ENCODE measurements at places on chromosomes 2 and 18.
A peak's percentile ranks its signal among the peaks of the same experiment; 100 is the strongest.

DNA sequence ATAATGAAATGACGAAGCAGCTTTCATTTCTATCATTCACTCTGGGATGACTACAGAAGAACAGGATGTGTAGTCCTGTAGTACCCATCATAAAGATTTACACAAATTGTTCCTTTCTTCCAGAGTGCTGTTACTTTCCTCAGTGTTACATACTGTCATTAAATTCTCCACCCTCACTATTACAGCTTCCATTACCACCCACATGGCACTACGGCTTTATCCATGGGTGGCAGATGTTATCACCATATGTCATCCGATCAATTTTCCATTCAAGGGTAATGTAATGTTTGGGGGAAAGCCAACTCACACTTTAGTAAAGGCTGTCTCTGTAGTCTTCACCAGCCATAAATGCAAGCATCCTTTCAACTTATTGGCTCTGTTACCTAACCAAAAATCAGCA lies 7.1 kb upstream of the CSRNP3 start:
- DNase-seq = no peak

DNA sequence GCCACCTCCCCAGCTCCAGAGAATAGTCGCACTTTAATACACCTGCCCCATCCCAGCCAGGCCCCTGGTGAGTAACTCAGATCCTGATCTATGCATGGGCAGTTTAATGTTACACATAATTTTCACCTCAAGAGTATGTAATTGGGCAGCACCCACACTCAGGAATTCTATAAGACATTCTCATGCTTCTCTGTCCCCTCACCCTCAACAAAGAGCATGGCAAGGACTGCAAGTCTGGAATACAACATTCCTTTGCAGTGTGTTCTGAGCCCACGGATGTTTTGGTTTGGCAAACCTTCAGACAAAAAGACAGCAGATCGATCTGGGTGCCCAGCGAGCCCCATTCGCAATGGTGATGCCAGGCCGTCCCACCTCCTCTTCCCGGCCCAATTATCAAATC lies 4.9 kb upstream of the SLC14A1 start:
- DNase-seq = no peak

- no peak for DNase-seq
Observed at GRCh38 chr2:98876741-98877140, 59.3 kb downstream of the CRACDL start.

GRCh38 chr2:239401881-239402233 lies 1.0 kb upstream of the HDAC4 start:
- DNase-seq = no peak

DNA sequence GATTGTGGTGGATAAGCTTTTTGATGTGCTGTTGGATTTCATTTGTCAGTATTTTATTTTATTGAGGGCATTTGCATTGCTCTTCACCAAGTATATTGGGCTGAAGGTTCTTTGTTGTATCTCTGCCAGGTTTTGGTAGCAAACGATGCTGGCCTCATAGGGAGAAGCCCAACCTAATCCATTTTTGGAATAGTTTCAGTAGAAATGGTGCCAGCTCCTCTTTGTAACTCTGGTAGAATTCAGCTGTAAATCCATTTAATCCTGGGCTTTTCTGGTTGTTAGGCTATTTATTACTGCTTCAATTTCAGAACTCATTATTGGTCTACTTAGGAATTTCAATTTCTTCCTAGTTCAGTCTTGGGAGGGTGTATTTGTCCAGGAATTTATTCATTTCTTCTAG lies 309.8 kb upstream of the SETBP1 start:
- no peak for DNase-seq

DNA sequence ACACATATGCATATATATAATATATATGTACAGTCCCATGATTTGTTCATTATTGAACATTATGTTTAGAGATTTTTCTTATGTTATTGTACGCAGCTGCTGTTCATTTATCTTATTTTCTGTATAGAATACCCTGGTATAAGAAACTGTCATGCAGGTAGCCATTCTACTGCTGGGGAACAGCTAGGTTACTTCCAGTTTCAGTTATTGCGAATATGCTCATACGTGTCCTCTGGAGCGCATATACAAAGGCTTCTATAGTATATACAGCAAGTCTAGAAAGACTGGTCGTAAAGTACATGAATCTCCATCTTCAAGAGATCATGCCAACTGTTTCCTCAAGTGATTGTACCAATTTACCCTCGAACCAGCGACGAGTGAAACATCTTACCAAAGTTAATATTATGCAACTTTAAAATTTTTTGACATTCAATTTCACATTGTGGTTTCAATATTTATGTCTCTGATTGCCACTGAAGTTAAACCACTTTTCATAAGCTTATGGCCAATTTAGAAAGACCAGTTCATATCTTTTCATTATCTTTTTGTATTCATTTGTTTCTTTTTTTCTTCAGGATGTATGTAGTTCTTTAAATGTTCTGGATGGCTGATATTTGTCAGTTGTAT lies 53.5 kb downstream of the RDH14 start:
- DNase-seq = no peak

GRCh38 chr2:224211181-224211480 lies 172.0 kb upstream of the SERPINE2 start:
- DNase-seq = no peak

DNA sequence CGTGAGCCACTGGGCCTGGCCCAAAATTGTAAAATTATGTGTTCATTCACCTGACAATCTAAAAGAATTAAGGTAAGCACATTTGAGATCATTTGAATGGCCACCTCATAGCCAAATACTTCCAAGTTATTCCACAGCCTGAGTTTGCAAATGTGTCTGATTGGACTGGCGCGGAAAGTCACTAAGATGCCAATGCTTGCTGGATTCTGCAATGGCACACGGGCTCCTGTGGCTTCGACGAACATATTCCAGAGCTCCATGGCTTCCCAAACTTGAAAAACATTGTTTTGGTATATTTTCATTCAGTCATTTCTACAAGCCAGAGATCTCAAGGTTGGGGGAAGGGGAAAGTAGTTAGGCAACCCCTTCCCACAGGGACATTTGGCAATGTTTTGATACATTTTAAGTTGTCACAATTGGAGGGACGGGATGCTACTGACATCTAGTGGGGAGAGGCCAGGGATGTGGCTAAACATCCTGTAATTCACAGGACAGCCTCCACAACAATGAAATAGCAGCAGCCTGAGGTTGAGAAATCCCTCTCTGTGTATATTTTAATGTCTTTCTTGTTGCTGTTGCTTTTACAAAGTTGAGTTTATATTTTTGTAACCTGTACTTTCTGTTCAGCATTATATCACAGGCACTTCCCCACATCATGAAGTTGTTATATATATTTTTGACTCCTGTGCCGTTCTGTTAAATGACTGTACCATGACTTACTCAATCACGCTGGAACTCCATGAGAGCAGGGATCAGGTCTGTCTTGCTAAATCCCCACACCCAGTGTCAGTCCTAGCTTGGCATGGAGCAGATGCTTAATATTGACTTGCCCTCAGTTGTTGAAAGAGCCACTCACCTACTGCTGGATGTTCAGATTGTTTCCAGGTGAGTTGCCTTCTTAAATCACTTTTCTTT lies 56.9 kb downstream of the COL4A4 start:
- DNase-seq = peak; percentile 63

- no peak for DNase-seq
Observed at GRCh38 chr2:27989149-27989548, 98.6 kb downstream of the BABAM2 start.

GRCh38 chr2:37739153-37739552 lies 67.7 kb upstream of the CDC42EP3 start:
- DNase-seq = no peak

DNA sequence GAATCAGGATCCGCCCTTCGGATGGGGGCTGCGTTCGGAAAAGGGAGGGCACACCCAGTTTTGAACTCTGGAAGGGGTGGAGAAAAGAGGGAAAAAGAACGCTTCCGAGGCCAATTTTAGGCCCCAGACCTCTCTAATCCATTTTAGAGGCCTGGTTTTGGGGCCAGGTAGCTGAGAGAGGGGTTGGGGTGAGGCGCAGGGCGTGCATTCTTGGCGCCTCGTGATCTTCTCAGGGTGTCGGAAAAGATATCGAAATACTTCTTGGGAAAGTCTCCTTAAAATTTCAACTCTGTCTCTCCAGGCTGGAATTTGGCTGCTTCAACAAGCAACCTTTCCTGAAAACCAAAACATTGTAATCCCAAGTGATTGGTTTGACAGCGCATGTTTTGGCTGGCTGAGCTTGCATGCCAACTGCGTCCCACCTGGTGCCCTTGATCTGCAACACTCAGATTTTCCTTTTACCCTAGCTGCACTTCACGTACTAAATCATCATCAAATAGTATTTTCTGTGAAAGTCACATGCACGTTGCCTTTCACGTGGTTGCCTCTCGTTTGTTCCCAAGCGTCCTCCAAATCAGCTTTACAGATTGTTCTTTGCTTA lies 864 bp upstream of the XPO1 start:
- no peak for DNase-seq

GRCh38 chr2:70658476-70658875 lies 104.8 kb upstream of the TGFA start:
- no peak for DNase-seq

DNA sequence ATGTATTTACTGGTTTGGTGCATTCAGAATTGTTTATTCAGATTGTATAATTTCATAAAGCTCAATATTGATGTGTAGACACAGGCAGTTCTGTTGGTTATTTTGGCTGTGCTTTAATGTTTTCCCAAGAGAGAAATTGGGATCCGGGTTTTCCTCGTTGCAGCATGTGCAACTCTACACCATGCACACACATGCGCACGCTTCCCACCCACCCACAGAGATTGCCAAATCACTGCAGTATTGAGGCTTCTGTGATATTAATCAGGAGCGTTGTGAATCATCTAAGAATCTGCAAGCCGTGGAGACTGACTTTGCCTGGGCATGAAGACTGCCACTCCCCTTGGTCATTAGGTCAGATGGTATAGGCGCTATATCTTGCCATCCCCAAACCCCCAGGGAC lies 571.5 kb downstream of the SLC4A3 start:
- DNase-seq = peak; percentile 89

DNA sequence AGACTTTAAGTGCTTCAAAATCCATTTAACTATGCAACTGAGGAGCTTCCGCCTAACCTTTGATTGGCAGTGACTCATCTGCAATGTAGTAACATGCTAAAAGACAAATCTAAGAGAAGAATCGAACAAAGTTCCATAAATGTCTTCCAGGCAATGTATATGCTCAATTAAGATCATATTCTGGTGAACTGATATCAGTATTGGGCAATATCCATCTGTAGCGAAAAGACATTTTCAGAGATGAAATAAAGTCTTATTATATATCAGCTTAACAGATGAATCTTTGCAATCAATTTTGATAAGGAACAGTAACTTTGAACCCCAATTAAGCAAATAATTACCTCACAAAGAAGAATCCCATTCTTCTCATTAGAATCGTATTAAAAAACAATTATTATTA lies 11.6 kb downstream of the ZC3H8 start:
- no peak for DNase-seq

- DNase-seq = peak; percentile 82
Observed at GRCh38 chr2:223585666-223586065, 16.5 kb downstream of the SCG2 start.

- DNase-seq = no peak
Observed at GRCh38 chr18:11008505-11008904, 140.9 kb downstream of the PIEZO2 start.

GRCh38 chr2:147006736-147007141 lies 838.1 kb upstream of the ACVR2A start:
- no peak for DNase-seq

DNA sequence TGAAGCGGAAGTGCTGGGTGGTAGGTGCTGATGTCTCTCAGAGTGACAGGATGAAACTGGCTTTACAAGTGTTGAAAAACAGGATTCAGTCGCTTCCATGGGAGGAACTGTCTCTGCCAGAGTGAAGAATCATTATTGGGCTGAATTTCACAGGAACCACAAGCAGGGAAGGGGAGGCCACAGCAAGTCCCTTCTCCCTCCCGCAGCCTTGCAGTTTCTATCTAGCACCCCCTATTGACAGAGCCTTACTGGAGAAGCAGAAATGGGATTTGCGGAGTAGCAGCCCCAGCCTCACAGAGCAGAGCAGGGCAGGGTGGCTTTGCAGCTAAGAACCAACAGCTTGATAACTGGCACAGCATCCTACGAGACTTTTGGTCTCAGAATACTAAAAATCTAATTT lies 33.3 kb upstream of the RMP24 start:
- no peak for DNase-seq

- DNase-seq = no peak
Observed at GRCh38 chr2:118148809-118149208, 60.5 kb downstream of the INSIG2 start.

- peak; percentile 28 for DNase-seq
Observed at GRCh38 chr2:146806364-146807005, 1038.3 kb upstream of the ACVR2A start.

- DNase-seq = no peak
Observed at GRCh38 chr2:73850009-73850408, 21.2 kb downstream of the STAMBP start.

DNA sequence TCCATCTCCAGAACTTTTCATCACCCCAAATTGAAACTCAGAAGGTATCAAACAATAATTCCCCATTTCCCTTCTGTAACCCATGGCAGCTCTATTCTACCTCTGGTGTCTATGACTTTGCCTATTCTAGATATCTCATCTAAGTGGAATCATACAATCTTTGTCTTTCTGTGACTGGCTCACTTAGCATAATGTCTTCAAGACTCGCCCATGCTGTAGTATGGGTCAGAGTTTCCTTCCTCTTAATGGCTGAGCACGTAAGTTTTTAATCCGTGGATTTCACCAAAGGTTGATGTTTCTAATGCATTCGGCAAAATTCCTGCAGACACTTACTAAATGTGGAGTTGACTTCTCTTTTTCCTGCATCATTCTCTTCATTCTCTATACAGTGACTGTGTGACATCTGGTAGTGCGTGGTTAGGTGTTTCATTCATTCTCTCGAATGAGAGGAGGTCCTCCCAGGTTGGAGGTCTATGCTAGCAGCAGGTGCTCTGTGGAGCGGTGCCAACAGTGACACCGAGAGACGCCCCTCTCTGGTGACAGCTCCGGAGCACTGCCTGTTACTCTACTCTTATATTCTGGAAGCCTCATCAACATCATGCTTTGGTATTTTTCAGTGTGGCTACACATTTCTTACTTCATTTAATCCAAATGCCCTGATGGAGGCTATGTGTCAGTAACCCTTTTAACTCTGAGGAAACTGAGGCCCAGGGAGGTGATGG lies 50.1 kb downstream of the ATOH8 start:
- DNase-seq = no peak

GRCh38 chr2:182954789-182955188 lies 83.5 kb downstream of the NCKAP1 start:
- DNase-seq = no peak

Measured in brain microvascular endothelial cell (primary cell).